Left forelimb (tissue), 1 donor: ENCODE measurements at places on chromosomes 1 and 21.

- DNase-seq: no peak
Measured at GRCh38 chr1:109240158-109241152, 8.9 kb upstream of the CELSR2 start.

GRCh38 chr1:234990874-234991801 is 137.5 kb downstream of the TOMM20 start:
- peak; percentile 22 for DNase-seq

DNA sequence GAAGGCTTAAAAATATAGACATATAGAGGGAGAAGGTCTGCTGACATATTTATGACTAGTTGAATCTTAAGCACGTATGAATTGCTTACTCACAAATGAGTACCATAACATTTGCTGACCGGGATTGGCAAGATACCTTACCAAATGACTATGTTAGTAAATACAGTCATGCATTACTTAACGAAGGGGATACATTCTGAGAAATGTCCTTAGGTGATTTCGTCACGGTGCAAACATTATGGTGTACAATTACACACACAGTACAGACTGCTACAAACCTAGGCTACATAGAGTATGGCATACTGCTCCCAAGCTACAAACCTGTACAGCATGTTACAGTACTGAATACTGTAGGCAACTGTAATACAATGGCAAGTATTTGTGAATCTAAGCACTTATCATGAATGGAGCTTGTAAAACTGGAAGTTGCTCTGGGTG is 19.4 kb upstream of the UBE2U start:
- DNase-seq: no peak

- no peak for DNase-seq
Measured at GRCh38 chr1:9575486-9575885, 13.2 kb upstream of the TMEM201 start.

DNA sequence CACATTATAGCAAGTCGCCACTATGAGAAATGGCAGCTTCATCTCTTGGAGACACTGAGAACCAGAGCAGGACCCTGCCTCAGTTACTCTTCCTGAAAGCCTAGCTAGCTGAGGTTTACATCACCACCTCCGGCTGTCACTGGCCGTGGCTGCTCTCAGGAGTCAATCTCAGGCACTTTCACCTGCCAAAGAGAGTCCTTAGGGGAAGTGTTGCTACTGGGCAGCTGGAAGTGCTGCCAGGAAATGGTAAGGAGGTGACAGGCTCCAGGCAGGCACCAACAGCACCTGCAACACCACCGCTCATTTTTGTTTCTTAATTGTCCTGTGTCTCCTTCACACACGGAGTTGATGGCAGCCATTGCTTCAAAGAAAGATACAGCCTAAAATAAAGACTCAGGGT is 92.5 kb downstream of the DSCAM start:
- DNase-seq: no peak

- DNase-seq: no peak
Measured at GRCh38 chr1:168976267-168976666, 130.2 kb upstream of the ATP1B1 start.

DNA sequence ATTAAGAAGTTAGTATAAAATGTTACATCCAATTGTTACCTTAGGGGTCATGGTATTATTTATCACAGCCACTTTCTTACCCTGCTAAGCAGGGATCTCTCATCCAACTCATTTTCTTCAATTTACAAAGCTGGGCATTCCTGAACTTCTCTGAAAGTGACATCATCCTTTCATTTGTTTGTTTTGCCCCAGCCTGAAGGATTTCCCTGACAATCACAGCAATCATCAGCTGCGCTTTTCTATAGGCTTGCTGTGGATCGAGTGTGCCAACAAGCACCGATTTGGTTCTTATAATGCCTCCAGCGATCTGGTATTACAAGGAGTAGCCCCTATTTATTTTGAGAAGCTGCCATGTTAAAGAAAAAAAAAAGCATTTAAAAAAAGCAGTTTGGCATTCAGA is 240.2 kb downstream of the USH2A start:
- DNase-seq: no peak

GRCh38 chr1:98203466-98203865 is 282.6 kb upstream of the DPYD start:
- no peak for DNase-seq

DNA sequence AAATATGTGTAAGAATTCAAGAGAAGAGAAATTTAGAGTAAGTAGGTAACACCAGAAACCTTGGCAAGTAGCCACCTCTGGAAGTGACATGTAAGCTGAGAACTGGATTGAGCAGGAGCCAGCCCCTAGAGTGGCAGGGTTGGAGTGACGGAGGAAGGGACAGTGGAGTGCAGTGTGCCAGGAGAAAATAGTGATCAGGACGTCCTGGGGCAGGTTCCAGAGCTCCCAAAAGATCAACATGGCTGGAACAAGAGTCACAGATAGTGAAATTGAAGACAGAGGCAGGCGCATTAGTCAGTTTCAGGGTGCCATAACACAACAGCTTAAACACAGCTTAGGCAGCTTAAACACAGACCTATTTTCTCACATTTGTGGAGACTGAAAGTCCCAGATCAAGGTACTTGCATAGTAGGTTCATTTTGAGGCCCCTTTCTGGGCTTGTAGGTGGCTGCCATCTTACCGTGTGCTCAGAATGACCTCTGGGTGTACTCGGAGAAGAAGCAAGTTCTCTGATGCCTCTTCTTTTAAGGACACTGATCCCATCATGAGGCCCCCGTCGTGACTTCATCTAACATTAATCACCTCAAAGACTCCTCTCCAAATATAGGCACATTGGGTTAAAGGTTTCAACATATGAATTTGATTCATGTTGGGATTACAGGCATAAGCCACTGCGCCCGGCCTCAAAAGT is 37.2 kb downstream of the GNPAT start:
- no peak for DNase-seq

- no peak for DNase-seq
Measured at GRCh38 chr21:41564871-41565274, 56.9 kb upstream of the TMPRSS2 start.

DNA sequence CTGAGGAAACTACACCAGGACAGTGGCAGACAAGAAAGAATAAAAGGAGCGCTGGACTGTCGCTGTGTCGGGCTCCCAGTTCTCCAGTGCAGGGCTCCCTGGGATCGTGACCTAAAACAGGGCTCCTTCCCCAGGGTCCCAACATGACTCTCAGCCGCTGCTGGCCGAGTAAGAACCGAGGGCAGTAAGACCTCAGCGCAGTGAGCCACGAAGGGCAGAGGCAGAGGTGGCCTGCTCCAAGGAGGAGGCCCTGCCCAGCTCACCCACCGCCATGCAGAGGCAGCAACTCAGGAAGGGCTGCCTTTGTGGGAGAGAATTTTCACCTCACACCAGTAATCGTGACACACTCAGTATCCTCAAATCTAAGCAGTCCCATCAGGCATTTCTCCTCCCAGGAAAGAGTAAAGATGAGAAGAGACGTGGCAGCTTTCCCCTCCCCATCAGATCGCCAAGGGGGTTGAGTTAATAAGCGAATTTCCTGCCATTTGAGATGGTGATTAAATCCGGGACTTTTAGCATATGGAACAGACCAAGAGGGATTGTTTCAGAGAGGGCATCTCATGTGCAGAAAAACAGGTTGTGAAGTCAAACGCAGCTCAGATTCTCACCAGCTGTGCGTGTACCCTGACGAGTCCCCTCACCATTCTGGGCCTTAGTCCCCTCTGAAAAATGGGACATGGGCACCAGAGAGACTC is 19.8 kb upstream of the ARTN start:
- DNase-seq: no peak

- no peak for DNase-seq
Measured at GRCh38 chr1:178534137-178534868, 21.4 kb downstream of the TEX35 start.

DNA sequence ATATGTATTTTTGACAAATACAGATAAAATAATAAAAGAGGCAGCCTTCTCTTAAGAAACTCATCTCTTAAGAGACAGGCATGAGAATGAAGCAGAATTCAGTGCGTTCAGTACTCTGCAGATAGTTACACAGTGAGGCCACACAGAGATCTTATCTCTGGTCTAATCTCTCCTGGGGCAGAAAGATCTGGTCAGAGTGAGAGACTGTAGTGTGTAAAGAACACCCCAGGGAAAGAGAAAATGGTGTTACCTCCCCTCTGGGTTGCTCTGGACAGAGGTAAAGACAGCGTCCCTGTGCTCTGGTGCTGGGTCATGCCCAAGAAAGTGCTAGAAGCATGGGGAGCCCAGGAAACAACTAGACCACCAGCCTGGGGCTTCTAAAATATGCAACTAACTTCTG is 216.3 kb downstream of the SIPA1L2 start:
- DNase-seq: no peak

- DNase-seq: no peak
Measured at GRCh38 chr1:114524944-114525343, 13.9 kb upstream of the TRIM33 start.

GRCh38 chr1:173430677-173431303 is 46.3 kb upstream of the PRDX6 start:
- no peak for DNase-seq

DNA sequence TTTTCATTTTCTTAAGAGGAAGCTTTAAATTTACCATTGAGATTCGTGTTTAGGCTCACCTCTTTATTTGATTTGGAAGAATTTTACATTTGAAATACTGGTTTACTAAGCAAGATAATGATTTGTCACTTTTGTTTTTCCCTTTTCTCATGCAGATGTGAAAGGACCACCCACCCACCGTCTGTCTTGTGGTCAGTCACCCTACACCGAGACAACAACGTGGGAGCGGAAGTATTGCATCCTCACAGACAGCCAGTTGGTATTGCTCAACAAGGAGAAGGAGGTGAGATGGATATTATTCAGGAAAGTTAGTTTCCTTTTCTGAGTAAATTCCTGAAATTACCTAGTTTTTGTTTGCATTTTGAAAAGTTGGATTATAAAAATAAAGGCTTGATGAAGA is 189.5 kb downstream of the RASAL2 start:
- DNase-seq: no peak

- DNase-seq: no peak
Measured at GRCh38 chr1:109296782-109297181, 10.0 kb downstream of the MYBPHL start.

- DNase-seq: no peak
Measured at GRCh38 chr1:63691701-63692425, 82.0 kb upstream of the ROR1 start.

- DNase-seq: no peak
Measured at GRCh38 chr1:100065183-100065968, 67.4 kb downstream of the SASS6 start.

DNA sequence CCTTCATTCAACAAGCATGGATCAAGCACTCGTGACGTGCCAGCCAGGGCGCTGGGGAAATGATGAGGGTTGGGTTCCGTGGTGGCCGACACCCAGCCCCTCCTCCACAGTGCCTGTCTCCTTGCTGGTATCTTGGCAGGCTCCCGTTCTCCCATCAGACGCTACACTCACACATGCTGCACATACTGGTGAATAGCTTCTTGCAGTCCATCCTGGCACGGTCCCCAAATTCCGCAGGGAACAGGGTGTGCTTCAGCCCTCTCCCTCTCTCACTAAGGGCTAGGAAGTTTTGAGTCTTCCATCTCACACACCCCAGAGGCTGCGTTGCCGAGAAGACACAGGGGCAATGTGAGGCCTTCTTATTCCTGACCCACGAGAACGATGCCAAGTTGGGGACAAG is 10.1 kb upstream of the MEF2D start:
- DNase-seq: no peak

DNA sequence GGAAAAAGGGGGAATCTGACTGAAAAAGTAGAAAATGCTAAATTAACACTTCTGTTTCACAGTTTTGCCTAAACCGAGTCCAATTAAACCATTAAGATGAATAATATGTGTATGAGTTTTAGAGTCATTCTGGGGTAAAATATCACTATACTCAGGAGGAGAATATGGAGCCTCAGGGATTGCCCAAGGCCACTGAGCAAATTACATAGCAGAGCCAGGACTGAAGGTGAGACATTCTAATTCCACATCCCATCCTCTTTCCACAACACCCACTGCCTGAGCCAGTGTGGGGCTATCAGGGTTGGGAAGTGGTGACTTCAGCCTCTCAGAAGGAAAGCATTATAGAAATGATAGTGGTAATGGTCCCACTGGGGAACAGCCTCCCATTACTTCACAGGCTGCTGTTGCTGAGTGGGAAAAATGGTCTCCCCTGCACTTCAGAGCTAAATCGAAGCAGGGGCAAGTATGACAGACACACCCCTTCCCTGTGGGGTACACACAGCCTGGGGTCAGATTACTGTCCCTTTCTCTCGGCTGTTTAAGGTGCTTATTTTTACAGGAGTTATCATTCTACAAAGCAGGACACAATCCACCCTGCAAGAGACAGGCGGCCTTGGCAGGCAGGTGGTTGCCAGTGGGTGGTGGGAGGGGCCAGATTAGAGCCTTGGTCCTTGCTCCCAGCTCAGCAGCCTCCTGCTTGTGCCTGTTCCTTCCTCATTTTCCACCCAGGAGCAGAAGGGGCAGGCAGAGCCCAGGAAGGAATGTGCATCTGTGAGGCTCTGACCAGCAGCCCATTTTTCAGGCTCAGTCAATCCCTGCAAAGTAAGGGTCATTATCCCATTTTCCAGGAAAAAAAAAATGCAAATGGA is 9.5 kb upstream of the BCAR3 start:
- DNase-seq: no peak

GRCh38 chr1:166182281-166182680 is 15.5 kb upstream of the FAM78B start:
- DNase-seq: no peak

GRCh38 chr1:38919130-38919529 is 22.5 kb downstream of the RHBDL2 start:
- DNase-seq: no peak

DNA sequence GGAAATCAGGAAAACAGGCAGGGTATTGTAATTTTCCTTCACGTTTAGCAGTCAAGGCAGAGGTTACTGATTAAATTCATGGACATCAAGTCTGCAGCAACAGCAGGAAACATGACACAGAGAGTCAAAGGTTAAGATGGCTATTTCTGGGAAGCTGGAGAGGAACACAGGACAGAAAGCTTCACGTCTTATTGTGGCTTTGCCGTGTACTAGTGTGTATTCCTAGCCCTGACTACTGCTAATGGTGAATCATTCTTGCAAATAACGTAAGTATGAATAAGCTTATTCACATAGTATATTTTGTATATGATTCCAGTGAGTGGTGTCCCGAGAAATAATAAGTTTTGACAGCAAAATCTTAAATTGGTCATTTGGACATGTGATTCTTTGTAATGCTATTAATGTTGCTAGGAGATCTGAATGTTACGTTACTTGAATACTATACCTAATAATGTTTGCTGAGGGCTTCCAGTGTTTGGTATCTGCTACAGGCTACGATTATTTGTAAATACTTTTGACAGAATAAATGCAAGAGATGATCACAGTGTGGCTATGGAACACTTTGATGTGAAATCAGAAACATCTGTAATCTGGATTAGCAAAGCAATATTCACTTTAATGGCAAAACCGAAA is 77.4 kb downstream of the DISP1 start:
- DNase-seq: no peak

- DNase-seq: no peak
Measured at GRCh38 chr1:60922304-60922703, 160.1 kb upstream of the NFIA start.

DNA sequence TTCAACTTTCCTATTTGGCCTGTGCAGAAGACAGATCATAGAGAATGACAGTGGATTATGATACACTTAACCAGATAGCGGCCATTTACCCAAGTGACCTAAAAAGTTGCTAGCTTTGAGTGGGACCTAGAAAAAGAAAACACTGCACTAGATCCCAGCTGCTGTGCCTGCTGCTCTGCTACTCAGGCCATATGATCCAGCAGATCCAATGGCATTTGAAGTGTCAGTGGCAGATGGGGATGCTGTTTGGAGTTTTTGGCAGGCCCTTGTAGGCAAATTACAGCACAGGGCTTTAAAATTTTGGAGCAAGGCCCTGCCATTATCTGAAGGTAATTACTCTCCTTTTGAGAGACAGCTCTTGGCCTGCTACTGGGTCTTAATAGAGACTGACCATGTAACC is 74.0 kb upstream of the KCNE2 start:
- no peak for DNase-seq

- DNase-seq: no peak
Measured at GRCh38 chr1:221711656-221712055, 30.2 kb downstream of the DUSP10 start.
